Neuronal stem cell (in vitro differentiated cells): ENCODE measurements at places on chromosomes 2 and 18.

- no peaks in the 10 kb centered on the region for H3K4me1 ChIP-seq
- no peaks in the 10 kb centered on the region for H3K36me3 ChIP-seq
- no peak overlapping the region for H3K27ac ChIP-seq
- H3K4me3 ChIP-seq = no peak overlapping the region
Measured at GRCh38 chr2:168348076-168348475, 100.7 kb upstream of the STK39 start.

- H3K4me3 ChIP-seq = no peak overlapping the region
- H3K4me1 ChIP-seq = peaks cover 1% of the 10 kb centered on the region
- no peaks in the 10 kb centered on the region for H3K36me3 ChIP-seq
- no peak for DNase-seq
- no peak overlapping the region for H3K27ac ChIP-seq
- no peaks in the 10 kb centered on the region for H3K27me3 ChIP-seq
Measured at GRCh38 chr2:208573569-208573968, 167.0 kb downstream of the PTH2R start.

- no peak overlapping the region for H3K27ac ChIP-seq
- no peaks in the 10 kb centered on the region for H3K27me3 ChIP-seq
- no peaks in the 10 kb centered on the region for H3K36me3 ChIP-seq
- H3K4me1 ChIP-seq = no peaks in the 10 kb centered on the region
Measured at GRCh38 chr2:877747-878146, 72.9 kb upstream of the SNTG2 start.

DNA sequence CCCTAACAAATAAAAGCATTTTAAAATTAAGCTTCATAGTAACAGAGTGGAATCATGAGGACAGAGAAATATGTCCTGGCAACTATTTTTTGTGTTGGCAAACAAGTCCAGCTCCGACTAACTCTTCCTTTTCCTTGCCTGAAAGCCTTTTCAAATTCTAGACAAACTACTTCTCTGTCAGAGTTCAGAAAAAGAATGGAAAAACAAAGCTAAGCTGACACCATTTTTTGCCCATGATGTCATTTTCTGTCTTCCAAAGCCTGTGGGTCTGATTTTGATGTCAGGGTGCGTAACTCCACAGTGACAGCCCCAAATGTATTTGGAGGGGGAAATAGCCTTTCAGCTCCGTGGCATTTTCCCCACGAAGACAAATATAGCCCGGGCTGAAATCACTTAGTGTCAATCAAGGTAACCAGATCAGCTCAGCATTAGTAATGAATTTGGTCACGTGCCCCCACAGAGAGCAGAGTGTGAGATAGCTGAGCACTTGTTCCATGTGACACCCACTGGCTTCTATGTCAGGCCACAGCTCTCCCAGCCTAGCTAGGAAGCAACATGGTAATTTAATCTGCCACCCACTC is 233.0 kb upstream of the SIX2 start:
- H3K27ac ChIP-seq = no peak overlapping the region
- no peak overlapping the region for H3K4me3 ChIP-seq
- H3K27me3 ChIP-seq = no peaks in the 10 kb centered on the region
- peaks cover 6% of the 10 kb centered on the region for H3K4me1 ChIP-seq
- no peak for DNase-seq
- no peaks in the 10 kb centered on the region for H3K36me3 ChIP-seq

DNA sequence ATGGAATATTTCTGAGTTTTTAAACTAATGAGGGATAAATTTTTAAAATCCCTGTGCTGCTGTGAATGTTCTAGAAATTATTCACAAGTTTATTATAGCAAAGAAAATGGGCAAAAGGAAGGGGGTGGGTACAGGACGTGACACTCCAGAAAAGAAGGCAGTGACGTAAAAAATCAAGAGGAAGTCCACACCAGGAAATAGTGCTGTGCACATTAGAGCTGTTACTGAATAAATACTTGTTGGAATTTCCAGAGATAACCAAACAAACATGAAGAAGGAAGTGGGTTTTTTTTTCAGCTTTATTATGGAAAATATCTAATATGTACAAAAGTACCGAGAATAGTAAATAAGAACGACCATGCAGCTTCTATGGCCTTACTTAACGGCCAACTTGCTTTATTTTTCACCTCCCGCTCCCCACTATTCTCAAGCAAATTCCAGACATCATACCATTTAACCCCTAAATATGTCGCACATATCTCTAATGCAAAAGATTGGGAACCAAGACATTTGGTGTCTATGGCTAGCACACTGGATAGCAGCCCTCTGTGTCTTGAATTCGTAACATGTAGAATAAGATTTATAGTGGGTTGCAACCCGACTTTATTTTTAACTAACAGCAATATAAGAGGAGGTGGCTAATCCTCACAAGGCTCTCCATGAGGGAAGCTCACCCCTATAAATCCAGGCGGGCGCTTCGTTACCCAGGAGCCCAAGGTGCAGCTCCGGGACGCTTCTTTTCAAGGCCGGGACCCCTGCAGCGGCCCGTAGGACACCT is 580 bp upstream of the NDUFV2 start:
- H3K4me1 ChIP-seq = peaks cover 4% of the 10 kb centered on the region
- H3K36me3 ChIP-seq = peaks cover 28% of the 10 kb centered on the region
- no peak overlapping the region for H3K27ac ChIP-seq

GRCh38 chr2:163465440-163465839 is 270.4 kb downstream of the FIGN start:
- H3K27me3 ChIP-seq = no peaks in the 10 kb centered on the region
- peak overlapping the region; percentile 7 for H3K27ac ChIP-seq
- peaks cover 10% of the 10 kb centered on the region for H3K4me1 ChIP-seq
- no peak for DNase-seq

DNA sequence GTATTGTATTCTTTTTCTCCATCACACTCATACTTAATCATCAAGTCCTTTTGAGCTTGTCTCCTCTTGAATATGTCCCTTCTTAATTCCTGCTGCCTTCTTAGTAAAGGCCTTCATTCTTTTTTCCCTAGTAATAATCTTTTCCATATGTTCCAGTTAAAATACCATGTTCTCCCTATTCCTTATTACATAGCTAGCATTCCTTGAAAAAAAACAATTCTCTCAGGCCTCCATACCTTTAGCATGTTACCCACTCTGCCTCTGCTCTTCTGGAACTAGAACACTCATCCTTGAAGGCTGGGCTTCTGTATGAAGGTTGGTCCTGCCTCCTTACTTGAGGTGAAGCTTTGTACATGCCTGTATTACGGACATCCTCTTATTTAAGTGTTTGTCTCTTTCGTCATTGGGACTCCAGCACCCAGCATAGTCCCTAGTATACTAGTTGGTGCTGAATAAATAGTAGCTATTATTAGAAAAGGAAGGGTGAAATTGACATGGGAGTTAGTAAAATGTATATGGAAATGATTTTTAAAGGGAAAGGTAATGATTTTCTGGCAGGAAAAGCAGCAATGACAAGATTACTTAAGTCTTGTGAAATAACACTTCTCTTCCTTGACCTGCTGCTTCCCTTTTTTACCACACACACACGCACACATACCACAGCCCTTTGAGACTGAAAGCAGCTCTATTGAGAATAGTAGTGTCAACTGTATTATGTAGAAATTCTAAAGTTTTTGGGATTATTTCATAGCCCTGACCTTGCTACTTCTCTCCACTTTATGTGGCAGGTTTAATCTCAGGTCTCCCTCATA is 45.6 kb downstream of the REL start:
- H3K27me3 ChIP-seq = no peaks in the 10 kb centered on the region
- H3K4me1 ChIP-seq = no peaks in the 10 kb centered on the region
- no peak overlapping the region for H3K4me3 ChIP-seq
- peaks cover 41% of the 10 kb centered on the region for H3K36me3 ChIP-seq

GRCh38 chr2:109201465-109202327 is 72.7 kb downstream of the SH3RF3 start:
- H3K36me3 ChIP-seq = no peaks in the 10 kb centered on the region
- H3K4me1 ChIP-seq = no peaks in the 10 kb centered on the region
- no peak for DNase-seq
- no peak overlapping the region for H3K4me3 ChIP-seq

DNA sequence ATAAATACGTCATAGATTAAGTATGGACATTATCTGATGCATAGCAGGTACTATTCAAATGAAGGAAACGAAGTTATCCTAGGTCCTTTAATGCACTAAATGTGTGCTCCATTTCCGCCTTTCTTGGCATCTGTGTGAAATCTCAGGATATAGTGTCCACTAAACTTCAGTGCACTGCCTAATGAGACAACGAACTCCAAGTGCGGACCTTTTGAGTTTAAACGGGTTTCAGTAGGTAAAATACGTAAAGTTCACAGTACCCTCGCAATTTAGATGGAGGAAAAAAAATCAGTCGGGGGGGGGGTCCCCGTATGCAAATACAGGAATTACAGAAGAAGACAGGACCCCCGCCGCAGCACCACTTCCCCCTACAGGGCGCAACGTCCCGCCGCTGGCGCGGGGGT is 729 bp upstream of the REL start:
- H3K36me3 ChIP-seq = no peaks in the 10 kb centered on the region
- peak overlapping the region; percentile 90 for H3K4me3 ChIP-seq
- H3K27ac ChIP-seq = peak overlapping the region; percentile 87
- no peaks in the 10 kb centered on the region for H3K27me3 ChIP-seq
- H3K4me1 ChIP-seq = peaks cover 4% of the 10 kb centered on the region
